ENCODE measurements at places on chromosomes 5 and 9. TPM values are rescaled to one million over a fixed set of nuclear protein-coding genes. Genes with fewer than 3 reads are reported as not detected.

GMCL2 gene
- total RNA-seq, result not detected

NMUR2 gene
- total RNA-seq, result 0.14 TPM

BTNL9 gene
- 0.57 TPM for total RNA-seq

PARP8 gene
- 0.16 TPM for total RNA-seq

TEX53 gene
- total RNA-seq, result not detected

C5orf47 gene
- total RNA-seq, result not detected

ARL14EPL gene
- 0.19 TPM for total RNA-seq

PCDHB5 gene
- total RNA-seq, result 1.8 TPM

BARX1 gene
- 11.1 TPM for total RNA-seq

MEGF9 gene
- 14.0 TPM for total RNA-seq

DMRT3 gene
- not detected for total RNA-seq

UNC5A gene
- 0.28 TPM for total RNA-seq

NTRK2 gene
- not detected for total RNA-seq

OR5C1 gene
- not detected for total RNA-seq

C1QTNF3 gene
- total RNA-seq, result not detected

All from A549 treated with RU486 at 1 μM for 4 hours (cell line).